ENCODE measurements at places on chromosomes 6 and 20. TPM values are rescaled to one million over a fixed set of nuclear protein-coding genes. Genes with fewer than 3 reads are reported as not detected.

PTK6 gene
- total RNA-seq: 0.48 TPM

- no peak for DNase-seq
These were observed 7.1 kb downstream of the CDKAL1 start for GRCh38 chr6:20541382-20541781.

DNA sequence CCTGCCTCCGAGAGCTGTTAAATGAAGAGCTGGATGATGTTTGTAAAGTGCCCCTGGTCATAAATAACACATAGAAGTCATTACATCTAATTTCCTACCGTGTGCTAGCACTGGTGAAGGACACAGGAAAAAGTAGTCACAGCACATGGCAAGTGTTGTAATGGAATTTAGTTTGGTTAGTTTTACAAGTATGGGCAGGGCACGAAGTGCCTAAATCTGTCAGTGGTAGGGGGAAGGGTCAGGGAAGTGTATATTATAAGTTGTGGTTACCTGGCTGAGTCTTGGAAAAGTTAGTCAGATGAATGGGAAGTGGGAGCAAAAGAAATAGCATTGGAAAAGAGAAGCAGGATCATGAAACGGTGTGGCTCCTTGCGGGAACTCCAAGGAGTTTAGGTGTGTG lies 1.6 kb downstream of the RIPPLY2 start:
- DNase-seq: no peak

SALL4 gene
- total RNA-seq: 2.3 TPM

DNA sequence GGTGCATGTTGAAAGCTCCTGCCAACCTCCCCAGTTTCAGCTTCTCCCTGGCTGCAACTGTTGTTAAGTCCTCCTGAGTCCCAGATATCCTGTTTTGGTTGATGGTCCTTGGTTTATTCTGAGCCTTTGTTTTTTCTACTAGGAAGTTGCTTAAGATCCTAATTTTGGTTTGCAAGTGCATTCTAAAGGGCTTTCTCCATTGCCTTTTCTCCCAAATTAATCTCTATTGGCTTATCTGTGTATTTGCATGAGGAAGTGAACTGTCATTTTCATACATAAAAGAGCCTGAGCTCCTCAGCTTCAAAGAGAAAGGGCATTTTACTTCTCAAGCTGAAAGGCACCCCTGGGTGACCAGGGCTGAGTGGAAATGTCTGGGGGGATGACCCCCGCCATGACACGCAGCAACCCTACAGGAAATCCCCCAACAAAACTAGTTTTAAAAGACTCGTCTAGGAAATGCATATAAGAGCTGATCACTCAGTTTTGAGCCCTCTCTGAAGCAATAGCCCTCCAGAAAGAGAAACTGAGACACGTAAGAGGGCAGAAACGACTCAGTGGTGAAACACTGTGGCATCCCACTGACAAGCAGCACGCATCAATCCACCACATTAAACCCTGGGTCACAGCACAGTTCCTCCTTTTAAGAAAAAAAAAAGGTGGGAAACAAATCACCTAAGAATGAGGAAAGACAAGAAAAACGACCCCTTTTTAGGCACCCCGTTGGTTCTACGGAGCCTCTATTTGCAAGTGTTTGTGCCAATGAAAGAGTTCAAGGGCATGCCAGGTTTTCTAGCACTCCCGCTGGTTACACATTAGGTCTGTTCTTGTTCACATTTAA lies 140.9 kb downstream of the THBS2 start:
- no peak for DNase-seq

C20orf173 gene
- not detected for total RNA-seq

GRCh38 chr6:5851261-5851757 lies 155.4 kb downstream of the NRN1 start:
- no peak for DNase-seq

HAO1 gene
- total RNA-seq: not detected

Measured in RPMI7951 (cell line).